LNCaP clone FGC (cell line): ENCODE measurements at places on chromosomes 2 and 18.

DNA sequence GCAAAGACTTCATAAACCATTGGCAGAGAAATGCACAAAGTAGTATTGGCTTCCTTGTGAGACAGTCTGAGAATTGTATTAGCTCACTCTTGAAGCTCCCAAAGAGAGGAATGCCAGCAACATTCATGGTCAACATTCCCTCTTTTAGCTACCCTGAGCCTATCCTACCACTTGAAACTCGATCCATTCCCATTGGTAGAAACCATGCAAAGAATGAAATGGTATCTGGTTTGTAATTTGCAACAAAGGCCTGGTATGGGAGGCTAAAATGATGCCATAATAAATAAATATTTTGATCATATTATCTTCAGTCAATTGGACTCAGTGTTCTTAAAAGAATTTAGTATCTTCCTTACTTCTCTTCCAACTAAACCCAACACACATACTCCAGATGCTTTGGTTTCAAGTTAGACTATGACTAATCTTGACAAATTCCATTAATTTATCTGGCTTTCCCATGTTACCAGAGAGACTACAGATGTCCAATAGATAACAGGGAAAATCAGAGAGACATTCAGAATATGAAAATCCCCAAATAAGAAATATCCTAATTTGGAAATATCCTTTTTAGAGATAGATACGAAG lies 102.9 kb downstream of the DHRS9 start:
- DNase-seq: no peak

DNA sequence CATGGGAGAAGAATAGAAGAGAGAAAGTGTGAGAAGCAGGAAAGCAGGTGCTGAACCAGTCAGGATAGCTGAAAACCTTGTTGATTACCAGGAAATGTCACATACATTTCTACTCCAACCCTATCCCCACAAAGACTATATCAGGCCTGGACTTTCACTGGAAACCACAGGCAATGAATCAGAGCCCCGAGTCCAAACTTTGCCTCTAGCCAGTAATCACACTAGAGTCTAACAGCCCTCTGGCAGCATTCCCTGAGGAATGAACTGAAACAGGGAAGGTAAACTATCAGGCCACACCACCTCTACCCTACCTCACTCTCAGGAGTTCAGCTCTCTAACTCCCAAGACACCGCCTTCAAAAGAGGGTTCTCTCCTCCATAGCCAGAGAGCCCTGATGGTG lies 18.7 kb upstream of the IHH start:
- DNase-seq: no peak

DNA sequence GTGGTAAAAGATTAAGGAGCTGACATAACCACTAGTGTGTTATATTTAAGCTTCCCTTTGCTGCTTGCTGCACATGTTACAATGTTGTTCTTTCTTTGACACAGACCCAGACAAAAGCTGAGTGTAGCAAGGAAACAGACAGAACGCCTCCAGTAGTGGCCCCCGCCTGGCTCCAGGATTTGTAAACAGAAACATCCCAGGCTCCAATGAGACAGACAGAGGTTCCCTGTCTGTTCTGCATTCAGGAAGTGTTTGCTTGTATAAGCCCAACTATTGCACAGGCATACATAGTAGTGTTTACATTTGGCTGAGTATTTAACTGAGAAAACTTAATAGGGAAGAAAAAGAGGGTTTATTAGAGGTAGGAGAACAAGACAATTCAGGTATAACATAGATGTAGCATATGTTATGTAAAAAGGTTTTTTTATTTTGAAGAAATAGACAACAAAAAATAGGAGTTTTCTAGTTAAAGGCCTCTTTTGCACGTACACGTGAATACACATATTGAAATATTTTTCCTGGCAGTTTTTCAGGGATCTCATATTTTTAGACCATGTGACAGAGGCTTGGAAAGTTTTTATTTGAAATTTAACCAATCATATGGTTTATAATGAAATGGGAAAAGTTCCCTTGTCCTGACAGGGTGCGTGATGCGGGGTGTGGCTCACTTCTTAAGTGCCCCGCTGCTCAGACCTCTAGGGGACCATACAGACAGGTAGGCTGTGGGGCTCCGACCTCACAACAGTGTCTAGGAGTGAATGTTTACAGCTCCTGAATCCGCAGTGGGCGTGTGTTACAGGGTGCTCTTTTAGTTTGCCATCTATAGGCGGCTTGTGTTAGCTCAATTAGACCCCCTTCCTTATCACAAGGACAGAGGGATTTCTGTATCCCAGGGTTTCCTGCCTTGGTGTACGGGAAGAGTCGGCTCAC lies 118.4 kb downstream of the BMPR2 start:
- DNase-seq: peak; percentile 90

DNA sequence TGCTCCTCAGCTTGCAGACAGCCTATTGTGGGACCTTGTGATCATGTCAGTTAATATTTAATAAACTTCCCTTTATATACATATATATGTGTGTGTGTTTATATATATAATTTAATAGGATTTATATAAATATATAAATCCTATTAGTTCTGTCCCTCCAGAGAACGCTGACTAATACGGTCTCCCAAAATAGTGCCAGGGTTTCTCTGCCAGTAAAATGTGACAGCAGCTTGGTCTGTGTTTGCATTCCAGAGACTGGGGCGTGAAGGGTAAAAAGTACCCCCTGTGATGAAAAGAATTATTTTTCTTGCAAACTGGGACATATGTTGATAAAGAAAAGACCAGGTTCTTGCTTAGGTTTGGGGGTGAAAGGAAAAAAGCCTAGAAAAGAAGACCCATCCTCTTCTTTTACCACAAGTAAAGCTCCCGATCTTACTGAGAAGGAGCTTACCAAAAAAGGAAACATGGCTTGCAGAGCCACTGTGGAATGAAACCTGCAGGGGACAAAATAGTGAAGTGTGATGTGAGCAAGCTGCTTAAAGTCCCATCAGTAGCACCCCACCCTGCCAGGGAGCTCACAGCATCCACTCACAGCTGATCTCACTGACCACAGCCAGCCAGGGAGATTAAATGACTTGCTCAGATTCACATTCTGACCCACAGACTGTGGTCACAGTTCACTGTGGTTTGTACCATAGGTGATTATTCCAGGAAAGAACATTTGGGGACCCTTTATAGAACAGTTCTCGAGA lies 110.9 kb upstream of the RMP24 start:
- peak; percentile 7 for DNase-seq
